Endothelial cell (in vitro differentiated cells): ENCODE measurements at places on chromosomes 3 and 15.

GRCh38 chr3:18443665-18444594 lies 18.8 kb upstream of the SATB1 start:
- no peak for DNase-seq

DNA sequence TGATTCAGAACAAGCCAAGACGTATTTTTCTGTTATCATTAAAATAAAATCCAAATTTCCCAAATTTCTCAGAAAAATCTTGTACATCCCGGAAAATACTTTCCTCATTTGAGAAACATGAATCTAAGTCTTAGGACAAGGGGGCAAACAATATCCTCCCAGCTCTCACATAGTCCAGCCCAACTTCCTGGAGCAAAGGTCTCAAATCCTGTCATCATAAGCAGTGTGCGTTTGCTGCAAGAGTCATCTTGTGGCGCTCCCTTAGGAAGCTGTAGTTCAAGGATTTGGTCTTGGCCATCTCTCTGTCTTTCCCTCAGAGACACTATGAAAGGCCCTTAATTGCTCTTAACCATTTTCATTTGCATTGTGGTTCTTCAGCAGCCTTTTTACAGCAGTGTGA lies 57.5 kb upstream of the GSK3B start:
- no peak for DNase-seq

DNA sequence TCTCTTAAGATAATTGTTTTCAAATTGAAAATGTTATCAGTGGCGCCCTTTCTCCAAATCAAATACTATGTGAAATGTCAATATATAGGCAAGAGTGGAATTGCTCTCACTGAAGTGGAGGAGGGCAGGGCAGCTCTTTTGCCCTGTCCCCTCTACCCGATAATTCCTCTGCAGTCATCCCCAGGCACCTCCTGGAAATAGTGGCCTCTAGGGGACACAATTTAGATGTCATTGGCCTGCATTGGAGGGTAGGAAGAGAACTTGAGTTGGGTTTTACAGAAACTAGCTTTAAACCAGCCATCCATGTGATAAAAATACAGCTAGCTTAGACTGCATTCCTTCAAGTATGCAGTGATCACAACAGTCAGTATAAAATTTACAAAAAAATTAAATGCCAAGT lies 288.9 kb downstream of the EDEM1 start:
- no peak for DNase-seq

GRCh38 chr3:115663414-115663813 lies 40.1 kb downstream of the GAP43 start:
- DNase-seq: no peak

DNA sequence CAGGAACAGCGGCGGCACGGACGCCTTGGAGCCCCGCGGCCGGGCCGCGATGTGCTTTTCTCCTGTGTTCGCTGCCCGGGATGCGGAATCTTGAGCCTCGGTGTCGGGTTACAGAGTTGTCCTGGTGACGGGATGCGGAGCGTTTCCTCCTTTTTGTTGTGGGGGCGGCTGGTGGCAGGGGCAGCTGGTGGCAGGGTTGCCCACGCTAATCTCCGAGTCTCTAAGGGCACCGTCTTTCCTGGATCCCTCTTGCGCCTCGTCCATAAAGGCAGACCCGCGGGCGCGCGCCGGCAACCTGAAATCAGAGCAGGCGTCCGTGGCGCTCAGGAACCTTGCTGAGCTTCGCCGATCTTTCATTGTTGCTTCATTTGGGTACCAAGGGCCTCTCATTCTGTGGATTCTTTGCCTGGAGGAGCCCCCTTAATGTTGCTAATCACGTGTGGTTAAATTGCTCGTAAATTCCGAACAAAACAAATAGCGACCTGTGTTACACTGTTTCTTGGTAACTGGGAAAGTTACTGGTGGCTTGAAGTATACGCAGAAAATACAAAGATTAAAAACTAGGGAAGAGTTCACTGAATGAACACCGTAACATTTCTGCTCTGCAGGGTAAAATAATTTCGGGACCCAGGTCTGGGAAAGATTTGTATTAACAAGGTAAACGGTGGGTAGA lies 844 bp upstream of the PFN2 start:
- no peak for DNase-seq

DNA sequence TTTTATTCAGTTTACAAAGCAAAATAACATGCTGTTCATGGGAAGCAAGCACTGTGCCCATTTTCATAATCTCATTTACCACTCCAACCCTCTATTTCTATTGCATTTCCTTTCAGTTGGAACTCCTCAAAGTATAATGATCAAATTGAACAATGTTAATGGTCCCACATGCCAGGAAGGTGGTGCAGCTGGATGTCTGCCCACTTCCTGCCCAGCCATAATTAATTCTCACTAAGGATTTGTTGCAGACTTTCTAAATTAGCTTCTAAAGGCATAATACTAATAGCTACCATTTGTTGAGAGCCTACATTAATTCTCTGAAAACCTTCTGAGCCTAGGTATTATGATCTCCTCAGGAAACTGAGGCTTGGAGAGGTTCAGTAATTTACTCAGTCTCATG lies 316.1 kb upstream of the TPM1 start:
- DNase-seq: no peak

- DNase-seq: no peak
Measured at GRCh38 chr3:158528076-158528674, 42.8 kb upstream of the MLF1 start.

DNA sequence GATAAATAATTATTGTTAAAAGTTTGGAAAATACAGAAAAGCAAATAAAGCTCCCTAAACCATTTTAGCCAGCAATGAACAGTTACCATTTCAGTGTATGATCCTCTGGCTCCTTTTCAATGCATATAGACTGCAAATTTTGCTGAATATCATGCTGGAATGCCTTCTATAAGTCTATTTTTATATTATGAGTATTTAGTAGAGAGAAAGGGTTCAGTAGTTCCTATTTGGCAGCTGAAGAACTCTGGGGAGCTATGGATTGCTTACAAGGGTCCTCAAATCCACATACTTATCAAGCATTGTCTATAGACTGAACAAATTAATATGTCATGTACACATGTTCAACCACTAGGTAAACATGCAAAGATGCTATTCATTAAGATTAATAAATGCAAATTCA lies 46.1 kb downstream of the LRRC3B start:
- no peak for DNase-seq

- no peak for DNase-seq
Measured at GRCh38 chr3:45910892-45911291, 24.5 kb downstream of the CCR9 start.

DNA sequence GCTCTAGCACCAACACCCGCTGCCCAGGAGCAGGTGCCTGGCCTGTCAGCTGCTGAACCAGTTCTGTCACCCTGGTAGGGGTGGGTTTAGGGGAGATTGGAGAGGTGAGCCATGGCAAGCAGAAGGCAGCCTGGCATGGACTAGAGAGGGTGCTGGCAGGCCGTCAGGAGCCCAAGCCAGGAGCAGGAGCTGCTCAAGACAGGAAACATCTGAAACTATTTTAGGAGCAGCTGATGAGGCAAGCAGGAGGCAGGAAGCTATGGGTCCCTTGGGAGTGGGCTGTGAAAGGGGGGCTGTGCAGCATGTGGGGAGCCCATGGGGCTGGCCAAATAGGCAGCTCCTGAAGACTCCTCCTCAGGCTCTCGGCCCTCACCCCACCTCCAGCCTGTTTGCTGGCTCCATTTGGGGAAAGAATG lies 2.3 kb downstream of the INKA1 start:
- peak; percentile 46 for DNase-seq

- DNase-seq: no peak
Measured at GRCh38 chr3:41321642-41321980, 122.3 kb downstream of the CTNNB1 start.

- DNase-seq: no peak
Measured at GRCh38 chr3:143163562-143164100, 44.1 kb downstream of the CHST2 start.

GRCh38 chr15:27426805-27427204 lies 455.8 kb downstream of the GABRG3 start:
- DNase-seq: no peak

- no peak for DNase-seq
Measured at GRCh38 chr3:112384769-112385168, 51.8 kb downstream of the CD200 start.

DNA sequence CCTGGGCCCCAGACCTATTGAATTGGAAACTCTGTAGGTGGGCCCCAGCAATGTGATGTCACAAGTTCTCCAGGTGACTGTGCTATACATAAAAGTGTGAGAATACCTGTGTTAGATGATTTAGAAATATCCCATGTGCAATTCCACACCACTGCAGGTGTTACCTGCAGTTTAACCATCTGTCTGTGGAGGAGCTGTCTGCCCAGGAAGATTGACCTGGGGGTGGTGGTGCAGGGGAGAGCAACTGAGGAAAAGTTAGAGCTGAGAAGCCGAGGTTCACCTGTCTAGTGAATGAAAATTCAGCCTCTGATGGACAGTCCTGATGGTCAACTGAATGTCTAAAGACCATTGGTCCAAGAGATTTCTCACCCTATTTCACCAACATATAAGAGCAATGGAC lies 132.2 kb upstream of the SLC24A5 start:
- DNase-seq: no peak

DNA sequence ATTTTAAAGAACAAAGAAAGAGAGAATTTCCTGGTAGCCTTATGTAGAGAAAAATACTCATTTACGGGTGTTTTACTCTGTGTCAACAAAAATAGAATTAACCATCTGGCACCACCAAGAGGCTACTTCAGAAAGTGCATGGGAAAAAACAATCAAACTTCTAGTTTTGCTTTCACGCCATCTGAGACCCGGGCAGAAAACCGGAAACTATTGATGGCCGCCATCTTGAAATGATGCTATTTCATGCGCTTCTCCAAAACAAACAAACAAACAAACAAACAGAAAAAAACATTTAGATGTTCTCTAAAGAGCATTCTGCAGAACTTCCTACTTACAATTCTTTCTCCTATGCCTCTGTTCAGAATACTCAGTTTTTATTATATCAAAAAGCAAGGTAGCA lies 49.4 kb upstream of the SYNPR start:
- peak; percentile 38 for DNase-seq

DNA sequence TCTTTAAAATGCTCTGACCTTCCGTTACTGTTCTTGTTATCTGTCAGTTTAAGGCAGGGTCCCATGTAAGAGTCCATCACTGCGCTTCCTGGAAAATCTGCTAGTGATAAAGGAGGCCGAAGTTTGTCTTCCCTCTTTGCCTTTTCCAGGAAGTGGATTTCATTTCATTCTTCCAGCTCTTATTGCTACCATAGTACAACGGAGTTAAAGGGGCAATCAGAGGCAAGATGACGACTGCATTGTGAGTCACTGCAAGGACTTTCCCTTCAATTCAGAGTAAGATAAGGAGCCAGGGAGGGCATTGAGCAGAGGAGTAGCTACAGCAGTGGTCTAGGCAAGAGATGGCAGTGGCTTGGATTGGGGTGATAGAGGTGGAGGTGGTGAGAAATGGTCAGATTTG lies 17.2 kb upstream of the DET1 start:
- DNase-seq: no peak

DNA sequence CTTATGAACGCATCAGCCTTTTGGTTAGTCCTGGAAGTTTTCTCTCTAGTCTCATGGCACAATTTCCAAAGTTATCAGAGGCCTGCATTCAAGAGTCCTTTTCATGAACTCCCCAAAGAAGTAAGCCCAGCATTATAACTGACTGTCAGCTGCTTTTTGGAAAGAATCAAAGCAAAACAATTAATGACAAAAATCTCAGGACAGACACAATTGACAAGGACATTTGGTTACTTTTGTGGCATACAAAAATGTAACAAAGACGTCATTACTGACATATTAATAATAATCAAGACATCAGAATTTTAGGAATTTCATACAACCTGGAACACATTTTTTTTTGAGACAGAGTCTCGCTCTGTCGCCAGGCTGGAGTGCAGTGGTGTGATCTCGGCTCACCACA lies 21.2 kb downstream of the KATNBL1 start:
- DNase-seq: no peak

DNA sequence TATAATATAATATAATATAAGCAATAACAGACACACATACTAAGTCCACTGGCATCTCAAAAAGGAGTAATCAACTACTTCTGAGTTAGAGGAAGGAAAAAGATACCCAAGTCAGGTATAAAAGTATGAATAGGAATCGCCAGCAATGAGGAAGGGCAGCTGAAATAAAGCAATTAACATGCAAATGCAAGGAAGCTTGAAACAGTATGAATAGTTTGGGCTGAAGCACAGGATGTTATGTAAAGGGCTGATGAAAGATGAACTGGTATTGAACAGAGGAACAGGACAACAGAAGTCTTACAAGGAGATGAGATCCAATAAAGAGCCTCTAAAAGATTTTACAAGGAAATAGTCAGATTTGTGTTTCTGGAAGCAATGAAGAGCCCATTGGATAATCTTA lies 7.1 kb downstream of the COPS2 start:
- DNase-seq: no peak

GRCh38 chr3:171306631-171307030 lies 153.6 kb downstream of the TNIK start:
- no peak for DNase-seq

DNA sequence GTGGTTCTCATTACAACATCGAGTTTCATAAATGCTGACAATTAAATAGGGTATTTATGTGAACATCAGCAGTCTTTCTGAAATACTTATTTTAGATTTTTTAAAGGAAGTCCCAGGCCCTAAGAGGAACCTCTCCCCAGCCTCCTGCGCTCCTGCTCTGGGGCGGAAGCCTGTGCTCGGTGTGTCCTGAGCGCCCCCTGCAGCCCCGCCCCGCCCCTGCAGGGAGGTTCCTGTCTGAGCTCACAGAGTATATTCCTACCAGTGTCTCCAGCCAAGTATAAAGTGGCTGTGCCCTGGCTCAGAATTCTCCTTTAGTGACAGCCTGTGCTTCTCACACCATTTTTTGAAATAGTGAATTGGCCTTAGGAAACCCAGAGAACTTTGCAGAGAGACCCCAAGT lies 567.9 kb downstream of the GOLGA6L6 start:
- no peak for DNase-seq

GRCh38 chr3:51024765-51025632 lies 350.3 kb downstream of the DOCK3 start:
- no peak for DNase-seq
